ENCODE measurements at places on chromosomes 11 and 22. TPM values are rescaled to one million over a fixed set of nuclear protein-coding genes. Genes with fewer than 3 reads are reported as not detected.

Gene MOV10L1
- 0.07 TPM for total RNA-seq

Gene MS4A3
- total RNA-seq: not detected

Gene HMOX1
- 26.0 TPM for total RNA-seq

Gene HORMAD2
- not detected for total RNA-seq

Gene OR5P2
- not detected for total RNA-seq

Gene PTGDR2
- total RNA-seq: 13.9 TPM

Gene POTEH
- total RNA-seq: not detected

Gene OR4D5
- total RNA-seq: not detected

Gene USP2
- total RNA-seq: 133 TPM

Gene ADAMTS8
- total RNA-seq: not detected

Gene GGA1
- 31.9 TPM for total RNA-seq

Gene MCAT
- total RNA-seq: 21.7 TPM

Gene EHBP1L1
- 208 TPM for total RNA-seq

Gene PDE2A
- 20.1 TPM for total RNA-seq

Gene NRIP3
- total RNA-seq: 0.15 TPM

Gene CST6
- 0.47 TPM for total RNA-seq

Gene TRIM51
- not detected for total RNA-seq

Gene ACR
- 0.64 TPM for total RNA-seq

Gene TOP3B
- total RNA-seq: 9.9 TPM

Gene TREH
- total RNA-seq: not detected

Gene OR51G2
- not detected for total RNA-seq

Gene MRGPRE
- not detected for total RNA-seq

Gene POGLUT3
- total RNA-seq: 7.4 TPM

Gene MRPL17
- total RNA-seq: 27.2 TPM

Gene SLC6A5
- not detected for total RNA-seq

Gene EFEMP2
- 30.6 TPM for total RNA-seq

Gene TYR
- total RNA-seq: not detected

Gene APOBEC3H
- total RNA-seq: not detected

Gene MUC2
- 0.04 TPM for total RNA-seq

Gene HTR3B
- total RNA-seq: not detected

Gene BACE1-AS
- total RNA-seq: 18.1 TPM

Gene MS4A1
- total RNA-seq: 1.9 TPM

Gene MMP1
- total RNA-seq: 0.17 TPM

Gene CCDC117
- total RNA-seq: 19.9 TPM

Gene HTR3A
- total RNA-seq: not detected

Gene PATE2
- total RNA-seq: not detected

Gene ZNRF3
- total RNA-seq: 4.9 TPM

Gene NELL1
- not detected for total RNA-seq
